HuH-7 (cell line): ENCODE measurements at places on chromosomes 3 and 15.

DNA sequence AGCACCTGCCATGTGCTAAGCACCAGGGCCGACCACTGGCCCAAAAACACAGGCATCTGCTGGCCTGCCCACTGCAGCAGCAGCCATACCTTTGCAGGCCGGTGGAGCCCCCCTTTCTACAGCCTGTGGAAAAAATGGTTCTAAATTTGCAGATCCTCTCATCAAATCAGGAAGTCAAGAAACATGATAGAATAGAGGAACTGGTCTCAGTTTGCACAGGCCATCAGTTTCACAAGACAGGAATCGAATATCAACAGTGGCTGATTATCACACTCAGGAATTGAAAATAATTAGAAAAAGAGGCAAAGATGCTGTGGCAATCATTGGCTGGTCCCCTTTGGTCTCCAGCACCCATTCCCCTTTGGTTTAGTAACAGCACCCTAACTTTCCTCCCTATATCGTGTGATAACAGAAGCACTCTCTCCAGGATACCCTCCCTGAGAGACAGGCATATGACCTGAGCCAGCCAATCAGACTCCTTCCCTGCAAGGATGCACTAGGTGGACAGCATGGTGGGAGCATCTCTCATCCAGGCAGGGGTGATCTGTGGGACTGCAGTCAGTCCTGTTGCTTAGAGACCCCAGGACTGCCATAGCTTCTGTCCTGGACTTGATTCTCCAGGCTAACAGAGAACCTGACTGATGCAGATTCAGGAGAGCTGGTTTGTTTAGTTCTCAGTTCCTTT lies 3.5 kb upstream of the PAK6 start:
- DNase-seq = no peak

- no peak for DNase-seq
Observed at GRCh38 chr15:36358094-36358493, 221.3 kb upstream of the CDIN1 start.

DNA sequence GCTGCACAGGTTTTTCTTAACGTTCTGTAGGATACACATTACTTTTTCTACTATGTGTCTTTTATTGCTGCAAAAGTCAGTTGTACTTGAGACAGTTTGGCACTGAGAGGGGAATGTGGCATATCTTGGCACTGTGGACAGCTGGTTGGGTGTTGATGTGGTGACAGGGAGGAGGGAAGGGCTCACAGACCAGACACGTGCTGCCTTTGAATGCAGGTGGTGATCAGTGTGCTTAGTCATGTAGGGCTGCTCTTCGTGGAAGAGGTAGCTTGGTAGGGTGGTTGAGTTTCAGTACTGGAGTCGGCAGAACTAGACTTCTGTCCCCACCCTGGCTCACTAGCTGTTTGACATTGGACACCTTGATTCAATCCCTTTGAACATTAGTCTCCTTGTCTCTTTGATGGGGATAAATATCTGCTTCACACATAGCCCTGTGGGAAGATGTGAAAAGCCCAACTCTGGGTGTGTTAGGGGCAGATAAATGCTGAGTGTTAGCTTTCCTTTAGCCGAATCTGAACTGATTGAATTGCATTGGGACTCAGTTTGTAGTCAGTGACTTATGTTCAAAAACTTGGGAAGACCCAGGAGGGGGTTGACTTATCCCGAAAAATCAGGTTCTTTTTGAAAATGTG lies 108.4 kb downstream of the PTPRG start:
- no peak for DNase-seq

GRCh38 chr3:187900993-187901755 lies 155.9 kb upstream of the BCL6 start:
- no peak for DNase-seq

- no peak for DNase-seq
Observed at GRCh38 chr15:66864086-66864830, 162.2 kb downstream of the SMAD6 start.

DNA sequence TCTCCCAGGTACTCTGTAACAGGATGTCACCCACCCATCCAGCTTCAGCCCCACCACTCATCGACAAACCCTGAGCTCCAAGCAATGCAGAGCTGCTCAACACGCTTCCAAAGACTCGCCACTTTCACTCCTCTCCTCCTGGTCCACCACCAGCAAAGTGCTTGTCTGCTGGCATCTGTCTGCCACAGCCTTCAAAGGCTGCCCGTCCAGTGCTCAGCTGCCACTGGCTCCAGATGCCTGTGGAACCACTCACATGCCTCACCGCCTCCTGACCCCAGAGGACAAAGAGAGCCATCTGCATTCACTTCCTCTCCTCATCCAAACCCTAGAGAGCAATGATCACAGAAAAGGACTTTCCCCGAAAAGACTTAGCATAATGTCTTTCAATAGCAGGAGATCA lies 109.5 kb upstream of the OCA2 start:
- DNase-seq = no peak
